Right cardiac atrium (tissue), 5 donors: ENCODE measurements at places on chromosomes 3 and 15. TPM values are rescaled to one million over a fixed set of nuclear protein-coding genes. Genes with fewer than 3 reads are reported as not detected.

DNA sequence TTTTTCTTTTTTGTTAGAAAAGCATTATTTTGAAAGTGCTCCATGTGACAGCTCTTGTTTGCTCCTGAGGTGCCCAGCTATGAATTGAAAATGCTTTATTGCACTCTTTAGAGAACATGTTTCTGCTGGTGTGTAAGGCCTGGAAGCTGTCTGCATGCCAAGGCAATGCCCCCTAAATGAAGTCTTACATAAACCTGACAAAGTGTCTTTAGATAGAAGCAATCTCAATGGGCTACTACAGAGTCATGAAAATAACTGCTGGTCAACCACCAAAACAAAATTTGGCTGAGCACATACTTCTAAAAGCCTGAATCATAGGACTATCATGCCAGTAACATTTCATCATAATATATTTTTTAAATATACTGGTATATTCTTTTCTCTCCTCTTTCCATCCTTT, 178.7 kb downstream of the THRB start:
- DNase-seq, result no peak

Gene IL16
- 5.1 TPM for total RNA-seq

- DNase-seq, result no peak
These were observed 2.2 kb downstream of the AADAC start for GRCh38 chr3:151816091-151816604.

DNA sequence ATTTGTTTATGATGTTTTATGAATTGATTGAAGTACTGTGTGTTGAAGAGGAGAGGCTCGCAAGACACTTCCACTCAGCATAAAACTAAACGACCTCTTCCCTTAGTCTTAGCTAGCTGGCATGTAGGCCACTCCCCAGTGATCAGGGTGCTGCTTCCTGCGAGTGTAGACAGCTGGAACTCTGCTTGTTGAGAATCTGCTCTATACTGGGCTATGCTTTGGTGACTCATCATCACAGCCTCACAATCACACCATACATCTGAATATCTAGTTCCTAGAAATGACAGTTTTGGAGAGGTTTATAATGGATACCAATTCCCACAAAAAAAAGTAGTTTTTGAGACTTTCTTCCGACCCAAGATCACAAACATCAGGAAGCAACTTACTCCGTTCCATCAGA, 1.5 kb upstream of the SLC24A5 start:
- DNase-seq, result no peak

Gene ALS2CL
- total RNA-seq, result 33.1 TPM
